ENCODE measurements at places on chromosomes 12 and 14. TPM values are rescaled to one million over a fixed set of nuclear protein-coding genes. Genes with fewer than 3 reads are reported as not detected.

SP7 gene
- not detected for total RNA-seq

ART4 gene
- total RNA-seq: 12.5 TPM

ATN1 gene
- total RNA-seq: 122 TPM

TEX52 gene
- not detected for total RNA-seq

GYS2 gene
- not detected for total RNA-seq

HIP1R gene
- 122 TPM for total RNA-seq

DDN gene
- 0.22 TPM for total RNA-seq

GSG1 gene
- not detected for total RNA-seq

GPR33 gene
- not detected for total RNA-seq

MYF5 gene
- not detected for total RNA-seq

ABCD2 gene
- not detected for total RNA-seq

P3H3 gene
- 92.6 TPM for total RNA-seq

C12orf56 gene
- total RNA-seq: not detected

CISTR gene
- not detected for total RNA-seq

CCDC196 gene
- total RNA-seq: not detected

GRCh38 chr12:124739953-124740561 lies 123.6 kb downstream of the SCARB1 start:
- H3K27ac ChIP-seq: peak overlapping the region; percentile 88
- peaks cover 37% of the 10 kb centered on the region for H3K4me1 ChIP-seq
- H3K36me3 ChIP-seq: no peaks in the 10 kb centered on the region
- DNase-seq: peak; percentile 33

GRCh38 chr12:10191865-10192264 lies 13.0 kb downstream of the TMEM52B start:
- H3K4me1 ChIP-seq: no peaks in the 10 kb centered on the region
- no peak for DNase-seq
- H3K27me3 ChIP-seq: no peaks in the 10 kb centered on the region
- H3K36me3 ChIP-seq: no peaks in the 10 kb centered on the region
- H3K4me3 ChIP-seq: no peak overlapping the region

DNA sequence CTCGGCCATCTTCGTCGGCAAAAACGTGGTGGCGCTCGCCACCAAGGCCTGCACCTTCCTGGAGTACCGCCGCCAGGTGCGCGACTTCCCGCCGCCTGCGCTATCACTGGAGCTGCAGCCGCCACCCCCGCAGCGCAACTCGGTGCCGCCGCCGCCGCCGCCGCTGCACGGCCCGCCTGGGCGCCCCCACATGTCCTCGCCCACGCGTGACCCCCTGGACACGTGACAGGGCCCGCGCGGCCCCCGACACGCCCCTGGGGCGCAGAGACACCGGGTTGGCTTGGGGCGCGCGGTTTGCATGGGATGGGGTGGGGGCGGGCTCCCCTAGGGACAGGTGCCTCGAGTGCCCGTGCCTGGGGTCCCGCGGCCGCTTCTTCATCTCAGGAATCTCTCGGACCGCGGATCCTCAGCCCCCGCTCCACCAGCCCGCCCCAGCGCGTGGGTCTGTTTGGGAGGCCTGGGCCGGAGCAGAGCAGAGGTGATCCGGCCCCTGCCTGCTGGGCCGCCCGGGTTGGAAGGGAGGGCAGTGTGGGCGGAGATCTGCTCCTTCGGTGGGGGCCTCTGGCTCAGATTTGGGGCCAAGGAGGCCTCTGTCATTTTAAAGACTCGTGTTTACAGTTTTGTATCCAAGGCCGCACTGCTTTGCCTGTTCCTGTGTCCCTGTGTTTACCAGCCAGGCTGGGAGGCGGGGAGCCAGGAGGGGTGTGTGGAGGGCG lies 3.3 kb downstream of the TMEM121 start:
- H3K36me3 ChIP-seq: no peaks in the 10 kb centered on the region
- no peak for DNase-seq
- peaks cover 7% of the 10 kb centered on the region for H3K27me3 ChIP-seq
- peaks cover 17% of the 10 kb centered on the region for H3K4me1 ChIP-seq
- no peak overlapping the region for H3K4me3 ChIP-seq

GRCh38 chr12:8996682-8997405 lies 7.5 kb downstream of the KLRG1 start:
- DNase-seq: peak; percentile 91
- H3K4me1 ChIP-seq: peaks cover 30% of the 10 kb centered on the region
- no peaks in the 10 kb centered on the region for H3K36me3 ChIP-seq
- H3K4me3 ChIP-seq: no peak overlapping the region
- peak overlapping the region; percentile 20 for H3K27ac ChIP-seq

GRCh38 chr12:39722504-39722903 lies 102.9 kb upstream of the ABCD2 start:
- H3K27ac ChIP-seq: no peak overlapping the region
- H3K36me3 ChIP-seq: no peaks in the 10 kb centered on the region
- no peaks in the 10 kb centered on the region for H3K4me1 ChIP-seq
- H3K4me3 ChIP-seq: no peak overlapping the region

DNA sequence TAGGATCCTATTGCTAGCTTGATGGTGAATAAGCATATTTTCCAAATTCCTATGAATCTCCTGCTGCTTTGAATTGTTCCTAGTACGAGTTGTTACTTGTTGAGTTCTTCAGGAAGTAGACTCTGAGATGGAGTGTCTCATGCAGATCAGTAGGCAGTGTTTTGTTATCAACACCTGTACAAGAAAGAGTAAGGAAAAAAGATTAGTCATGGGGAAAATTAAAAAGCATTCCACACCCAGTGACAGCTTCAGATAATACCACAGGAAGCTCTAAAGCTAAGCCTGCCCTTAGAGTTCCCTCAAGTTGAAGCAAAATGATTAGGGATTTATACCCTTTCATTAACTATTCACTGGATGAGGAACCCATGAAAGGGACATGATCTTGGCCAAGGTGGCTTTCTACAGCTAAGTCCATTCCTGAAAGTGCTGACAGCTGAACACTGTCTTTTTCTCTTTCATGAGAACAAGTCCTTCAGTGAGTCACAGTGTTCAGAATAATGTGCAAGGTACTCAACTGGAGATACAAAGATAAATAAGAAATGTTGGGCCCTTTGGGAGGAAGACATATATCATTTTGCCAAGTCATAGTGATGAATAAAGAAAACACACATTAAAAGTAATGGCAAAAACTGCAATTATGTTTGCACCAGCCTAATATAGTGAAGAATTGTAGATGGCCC lies 49.1 kb downstream of the CCER1 start:
- H3K4me3 ChIP-seq: no peak overlapping the region
- H3K27me3 ChIP-seq: no peaks in the 10 kb centered on the region
- DNase-seq: peak; percentile 15
- no peaks in the 10 kb centered on the region for H3K36me3 ChIP-seq

GRCh38 chr12:68227356-68227755 lies 1.7 kb upstream of the IL26 start:
- peaks cover 6% of the 10 kb centered on the region for H3K4me1 ChIP-seq
- no peak for DNase-seq
- H3K4me3 ChIP-seq: no peak overlapping the region
- no peaks in the 10 kb centered on the region for H3K27me3 ChIP-seq
- no peak overlapping the region for H3K27ac ChIP-seq

DNA sequence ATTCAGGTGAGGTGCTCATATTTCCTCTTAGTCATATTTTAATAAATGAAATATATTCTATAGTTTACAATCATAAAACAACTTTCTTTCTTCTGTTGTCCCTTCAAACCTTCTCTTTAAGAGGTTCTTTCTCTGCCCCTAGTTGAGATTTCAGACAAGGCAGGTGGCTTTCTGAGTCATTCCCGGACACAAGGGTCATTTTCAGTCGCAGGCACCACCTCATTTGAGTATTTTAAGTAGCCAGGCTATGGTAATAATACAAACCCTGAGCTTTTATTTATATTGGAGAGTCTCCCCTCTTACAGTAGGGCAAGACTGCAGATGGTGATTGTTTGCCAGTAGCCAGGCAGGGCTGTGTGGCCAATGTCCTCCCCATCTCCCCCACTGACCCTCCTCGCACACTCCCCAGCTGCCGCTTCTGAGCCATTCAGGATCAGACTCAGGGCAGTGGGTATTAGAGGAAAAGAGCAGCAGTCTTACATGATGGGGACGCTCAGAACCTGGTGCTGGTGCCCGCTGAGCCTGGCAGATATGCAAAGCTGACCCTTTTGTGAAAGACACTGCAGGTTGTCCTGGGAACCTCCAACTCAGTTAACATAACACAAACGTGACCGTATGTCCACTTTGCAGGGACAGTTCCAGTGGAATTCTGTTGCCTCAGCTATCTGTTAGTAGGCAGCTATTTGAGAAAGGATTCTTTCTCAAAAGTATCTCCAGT lies 101.1 kb upstream of the BCL2L14 start:
- no peak for DNase-seq
- H3K27me3 ChIP-seq: peaks cover 16% of the 10 kb centered on the region
- no peak overlapping the region for H3K4me3 ChIP-seq
- no peaks in the 10 kb centered on the region for H3K36me3 ChIP-seq
- H3K27ac ChIP-seq: no peak overlapping the region
- peaks cover 12% of the 10 kb centered on the region for H3K4me1 ChIP-seq

DNA sequence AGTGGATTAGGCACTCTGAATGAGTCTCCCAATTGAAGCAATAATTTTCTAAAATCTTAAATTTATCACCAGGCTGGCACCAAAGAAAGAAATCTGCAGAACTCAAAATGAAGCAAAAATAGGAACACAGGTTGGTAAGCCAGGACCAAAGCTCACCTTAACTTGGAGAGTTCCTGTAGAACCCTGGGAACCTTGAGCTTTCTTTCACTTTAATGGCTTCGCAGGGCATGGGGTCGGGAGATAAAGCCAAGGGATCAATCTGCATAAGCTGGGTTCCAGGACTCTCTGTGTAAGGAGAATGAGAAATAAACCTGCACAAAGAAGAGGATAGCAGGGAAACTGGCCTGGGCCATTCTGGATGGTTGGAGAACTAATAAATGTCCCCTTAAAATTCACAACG lies 8.3 kb upstream of the VDR start:
- H3K27me3 ChIP-seq: peaks cover 30% of the 10 kb centered on the region
- no peak for DNase-seq
- H3K4me1 ChIP-seq: no peaks in the 10 kb centered on the region
- no peak overlapping the region for H3K27ac ChIP-seq

DNA sequence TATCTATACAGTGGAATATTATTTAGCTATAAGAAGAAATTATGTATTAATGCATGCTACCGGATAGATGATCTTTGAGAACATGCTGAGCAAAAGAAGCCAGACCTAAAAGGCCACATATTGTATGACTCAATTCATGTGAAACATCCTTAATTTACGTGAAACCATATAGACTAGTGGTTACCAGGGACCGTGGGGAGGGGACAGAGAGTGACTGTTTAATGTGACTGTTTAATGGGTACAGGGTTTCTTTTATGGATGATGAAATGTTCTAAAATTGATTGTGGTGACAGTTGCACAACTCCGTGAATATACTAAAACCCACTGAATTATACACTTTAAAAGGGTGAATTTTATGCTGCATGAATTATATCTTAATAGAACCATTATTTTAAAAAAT lies 8.5 kb upstream of the BCL7A start:
- H3K4me3 ChIP-seq: no peak overlapping the region
- no peaks in the 10 kb centered on the region for H3K4me1 ChIP-seq
- no peaks in the 10 kb centered on the region for H3K36me3 ChIP-seq
- DNase-seq: no peak

- no peak overlapping the region for H3K27ac ChIP-seq
- H3K36me3 ChIP-seq: no peaks in the 10 kb centered on the region
- DNase-seq: peak; percentile 46
- H3K4me3 ChIP-seq: no peak overlapping the region
Measured at GRCh38 chr12:20950248-20950647, 139.7 kb downstream of the SLCO1B3 start.

GRCh38 chr12:4244868-4245267 lies 28.7 kb upstream of the CCND2 start:
- DNase-seq: no peak
- no peak overlapping the region for H3K27ac ChIP-seq
- no peaks in the 10 kb centered on the region for H3K27me3 ChIP-seq
- H3K4me3 ChIP-seq: no peak overlapping the region
- H3K36me3 ChIP-seq: no peaks in the 10 kb centered on the region

DNA sequence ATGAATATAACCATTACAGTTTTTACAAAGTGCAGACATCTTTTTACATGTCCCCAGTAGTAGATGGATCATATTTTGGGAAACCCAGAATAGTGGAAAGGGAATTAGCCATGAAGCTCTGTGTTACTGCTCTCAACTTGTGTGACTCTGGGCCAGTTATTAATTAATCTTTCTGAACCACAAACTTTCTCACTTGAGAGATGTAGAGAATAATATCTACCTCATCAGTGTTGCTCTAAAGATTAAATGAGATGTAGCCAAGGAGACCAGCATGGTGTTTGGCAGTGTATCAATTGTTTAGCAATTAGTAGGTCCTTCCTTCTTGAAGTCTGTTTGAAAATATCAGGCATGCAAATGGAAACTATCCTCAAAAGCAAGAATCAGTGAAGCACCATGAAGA lies 169.2 kb downstream of the TMTC2 start:
- no peak for DNase-seq
- no peak overlapping the region for H3K4me3 ChIP-seq
- H3K27ac ChIP-seq: no peak overlapping the region
- peaks cover 24% of the 10 kb centered on the region for H3K4me1 ChIP-seq
- H3K27me3 ChIP-seq: no peaks in the 10 kb centered on the region

GRCh38 chr14:75281654-75282019 lies 3.0 kb downstream of the FOS start:
- DNase-seq: no peak
- H3K4me3 ChIP-seq: no peak overlapping the region
- peaks cover 6% of the 10 kb centered on the region for H3K4me1 ChIP-seq
- peaks cover 4% of the 10 kb centered on the region for H3K27me3 ChIP-seq
- H3K27ac ChIP-seq: no peak overlapping the region

GRCh38 chr12:53036802-53037201 lies 13.1 kb upstream of the TNS2 start:
- H3K27ac ChIP-seq: no peak overlapping the region
- no peak overlapping the region for H3K4me3 ChIP-seq
- H3K36me3 ChIP-seq: peaks cover 41% of the 10 kb centered on the region
- DNase-seq: no peak
- peaks cover 35% of the 10 kb centered on the region for H3K4me1 ChIP-seq
- no peaks in the 10 kb centered on the region for H3K27me3 ChIP-seq

GRCh38 chr12:75765170-75766059 lies 254.0 kb upstream of the KRR1 start:
- no peak overlapping the region for H3K27ac ChIP-seq
- H3K4me1 ChIP-seq: peaks cover 9% of the 10 kb centered on the region
- no peak for DNase-seq
- H3K27me3 ChIP-seq: no peaks in the 10 kb centered on the region

DNA sequence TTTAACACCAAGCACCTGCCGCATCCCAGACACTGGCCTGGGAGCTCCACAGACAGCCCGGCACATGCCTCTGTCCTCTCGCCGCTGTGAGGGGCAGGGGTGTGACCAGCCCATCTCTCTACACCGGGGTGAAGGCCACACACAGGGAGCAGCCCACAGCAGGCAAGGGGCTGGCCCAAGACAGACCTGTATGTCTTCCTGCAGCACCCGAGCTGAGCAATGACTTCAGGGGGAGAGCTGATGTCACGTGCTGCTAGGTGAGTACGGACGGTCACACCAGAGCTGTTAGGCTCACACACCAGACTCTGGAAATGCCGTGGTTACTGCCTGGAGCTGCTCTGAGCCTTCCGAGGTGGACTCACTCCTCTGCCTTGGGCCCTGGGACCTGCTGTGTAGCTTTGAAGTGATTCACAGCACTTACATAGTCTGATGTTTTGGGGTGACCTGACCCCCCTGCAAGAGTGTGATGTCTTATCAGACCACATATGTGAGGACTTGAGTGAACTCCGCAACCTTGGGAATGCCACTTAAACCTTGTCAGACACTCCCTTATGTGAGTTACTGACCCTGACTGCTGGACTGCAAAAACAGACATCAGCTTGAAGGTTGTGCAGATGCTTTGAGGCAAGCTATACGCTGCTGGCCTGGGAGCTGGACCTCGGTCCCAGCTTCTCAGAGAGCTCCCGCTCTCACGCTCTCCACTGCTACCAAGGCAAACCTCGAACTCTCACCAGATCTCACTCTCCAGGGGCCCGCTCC lies 1.8 kb downstream of the XRCC3 start:
- no peaks in the 10 kb centered on the region for H3K27me3 ChIP-seq
- no peaks in the 10 kb centered on the region for H3K36me3 ChIP-seq
- H3K4me1 ChIP-seq: peaks cover 30% of the 10 kb centered on the region
- no peak overlapping the region for H3K27ac ChIP-seq
- no peak for DNase-seq
